Hindlimb muscle (tissue), 1 donor: ENCODE measurements at places on chromosomes 4 and X.

DNA sequence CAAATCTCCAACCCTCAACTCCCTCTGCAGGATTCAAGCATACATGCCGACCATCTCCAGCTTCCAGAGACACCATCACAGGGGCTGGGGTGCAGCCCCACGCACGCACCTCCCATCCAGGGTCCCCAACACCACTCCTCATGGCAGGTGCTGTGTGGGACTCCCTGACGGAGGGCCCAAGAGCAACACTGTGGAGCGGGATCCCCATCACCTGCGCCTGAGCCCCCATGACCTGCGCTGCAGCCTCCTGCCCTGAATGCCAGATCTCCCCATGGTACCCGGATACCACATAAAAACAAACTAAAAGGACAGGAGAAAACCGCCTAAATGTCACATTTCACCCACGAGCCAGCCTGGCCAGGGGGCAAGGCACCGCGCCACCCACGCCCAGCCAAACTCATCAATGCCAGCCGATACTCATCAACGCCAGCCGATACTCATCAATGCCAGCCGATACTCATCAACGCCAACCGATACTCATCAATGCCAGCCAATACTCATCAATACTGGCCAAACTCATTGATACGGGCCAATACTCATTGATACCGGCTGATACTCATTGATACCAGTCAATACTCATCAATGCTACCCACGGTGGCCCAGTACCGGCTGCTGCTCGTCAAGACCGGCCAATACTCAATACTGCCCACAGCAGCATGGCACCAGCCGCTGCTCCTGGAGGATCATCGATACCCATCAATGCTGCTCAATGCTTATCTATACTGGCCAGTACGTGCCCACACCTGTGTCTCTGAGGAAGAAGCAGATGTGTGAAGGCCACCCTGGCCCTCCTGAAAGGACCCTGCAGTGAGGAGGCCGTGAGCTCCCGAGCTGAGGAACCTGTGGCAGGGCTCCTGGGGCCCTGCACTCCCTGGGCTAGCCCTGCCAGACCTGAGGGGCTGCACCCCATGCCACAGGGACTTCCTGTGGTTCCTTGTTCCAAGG is 6.2 kb downstream of the CTBP1 start:
- no peak for DNase-seq

- DNase-seq = no peak
Observed at GRCh38 chrX:110477593-110478228, 119.1 kb downstream of the RTL9 start.

GRCh38 chr4:60605646-60606354 is 594.3 kb upstream of the ADGRL3 start:
- DNase-seq = no peak

DNA sequence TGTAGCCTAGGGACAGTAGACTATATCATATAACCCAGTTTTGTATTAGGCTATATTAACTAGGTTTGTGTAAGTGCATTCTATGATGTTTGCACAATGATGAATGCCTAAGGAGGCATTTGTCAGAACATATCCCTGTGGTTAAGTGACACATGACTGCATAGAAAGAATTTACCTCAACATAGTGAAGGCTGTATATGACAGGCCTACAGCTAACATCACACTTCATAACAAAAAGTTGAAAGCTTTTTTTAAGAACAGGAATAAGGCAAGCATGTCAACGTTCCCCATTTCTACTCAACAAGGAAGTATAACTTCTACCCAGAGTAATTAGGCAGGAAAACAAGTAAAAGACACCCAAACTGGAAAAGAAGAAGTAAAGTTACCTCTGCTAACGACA is 165.9 kb upstream of the NDST4 start:
- no peak for DNase-seq

DNA sequence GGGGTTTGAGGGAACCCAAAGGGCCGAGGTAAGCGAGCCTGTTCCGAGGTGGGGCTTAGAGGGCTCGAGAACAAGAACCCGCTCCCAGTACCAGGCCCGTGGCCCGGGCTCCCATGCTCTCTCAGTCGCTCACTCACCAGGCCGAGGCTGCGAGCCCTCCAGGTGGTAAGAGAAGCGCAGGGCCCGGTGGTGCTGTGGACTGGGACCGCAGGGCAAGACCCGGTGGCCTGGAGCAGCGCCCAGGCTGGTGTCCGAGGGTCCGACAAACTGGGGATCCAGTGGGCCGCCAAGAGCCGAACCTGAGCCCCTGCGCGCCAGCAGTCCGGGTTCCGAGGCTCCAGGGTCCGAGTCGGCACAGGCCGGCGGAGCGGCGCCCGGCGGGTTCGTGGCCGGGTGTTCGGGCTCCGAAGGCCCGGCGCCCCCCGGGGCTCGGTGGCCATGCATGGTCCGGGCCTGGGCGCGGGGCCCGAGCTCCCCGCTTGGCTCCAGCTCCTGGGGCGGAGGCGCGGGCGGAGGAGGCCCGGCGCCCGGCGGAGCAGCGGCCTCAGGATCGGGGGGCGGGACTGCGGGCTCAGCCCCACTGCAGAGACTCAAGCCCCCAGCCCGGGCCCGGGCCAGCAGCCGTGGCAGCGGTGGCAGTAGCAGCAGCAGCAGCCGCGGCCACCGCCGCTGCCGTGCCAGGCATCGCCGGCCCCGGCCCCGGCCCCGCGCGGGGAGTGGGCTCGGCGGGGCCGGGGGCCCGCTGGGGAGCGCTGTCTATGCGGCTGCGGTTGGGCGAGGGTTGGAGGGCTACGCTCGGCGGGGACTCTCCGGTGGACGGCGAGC is 833 bp downstream of the FGD1 start:
- no peak for DNase-seq

DNA sequence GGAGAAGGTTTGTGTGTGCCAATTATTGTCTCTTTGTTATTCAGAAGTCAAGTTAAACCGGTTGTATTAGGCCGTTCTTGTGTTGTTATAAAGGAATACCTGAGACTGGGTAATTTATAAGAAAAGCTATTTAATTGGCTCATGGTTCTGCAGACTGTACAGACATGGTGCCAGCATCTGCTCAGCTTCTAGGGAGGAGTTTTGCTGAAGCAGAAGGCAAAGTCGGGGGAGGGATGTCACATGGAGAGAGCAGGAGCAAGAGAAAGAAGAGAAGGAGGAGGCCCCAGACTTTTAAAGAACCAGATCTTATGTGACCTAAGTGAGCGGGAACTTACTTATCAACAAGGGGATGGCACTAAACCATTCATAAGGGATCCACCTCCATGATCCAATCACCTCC is 349.3 kb upstream of the PCDH18 start:
- DNase-seq = no peak

DNA sequence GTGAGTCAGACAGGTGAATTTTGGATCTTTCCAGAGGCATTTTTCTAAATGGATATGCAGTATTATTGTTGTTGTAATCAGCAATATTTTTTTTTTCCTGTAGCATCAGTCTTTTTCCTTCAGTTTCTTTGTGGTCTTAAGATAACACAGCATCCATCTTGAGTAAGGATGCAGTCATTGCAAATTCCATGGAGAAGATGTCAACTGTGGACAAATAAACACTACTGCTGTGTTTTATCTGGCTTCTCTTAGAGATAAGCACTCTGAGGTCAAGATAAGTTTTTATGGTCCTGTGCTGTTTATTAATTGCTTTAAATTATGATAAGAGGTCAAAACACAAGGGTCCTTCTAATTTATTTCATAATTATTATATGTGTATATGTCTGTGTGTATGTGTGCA is 1255.7 kb downstream of the ADGRL3 start:
- no peak for DNase-seq
